ENCODE measurements at places on chromosomes 6 and 20.

- no peak for DNase-seq
Observed at GRCh38 chr6:166075186-166075585, 92.5 kb downstream of the TBXT start.

DNA sequence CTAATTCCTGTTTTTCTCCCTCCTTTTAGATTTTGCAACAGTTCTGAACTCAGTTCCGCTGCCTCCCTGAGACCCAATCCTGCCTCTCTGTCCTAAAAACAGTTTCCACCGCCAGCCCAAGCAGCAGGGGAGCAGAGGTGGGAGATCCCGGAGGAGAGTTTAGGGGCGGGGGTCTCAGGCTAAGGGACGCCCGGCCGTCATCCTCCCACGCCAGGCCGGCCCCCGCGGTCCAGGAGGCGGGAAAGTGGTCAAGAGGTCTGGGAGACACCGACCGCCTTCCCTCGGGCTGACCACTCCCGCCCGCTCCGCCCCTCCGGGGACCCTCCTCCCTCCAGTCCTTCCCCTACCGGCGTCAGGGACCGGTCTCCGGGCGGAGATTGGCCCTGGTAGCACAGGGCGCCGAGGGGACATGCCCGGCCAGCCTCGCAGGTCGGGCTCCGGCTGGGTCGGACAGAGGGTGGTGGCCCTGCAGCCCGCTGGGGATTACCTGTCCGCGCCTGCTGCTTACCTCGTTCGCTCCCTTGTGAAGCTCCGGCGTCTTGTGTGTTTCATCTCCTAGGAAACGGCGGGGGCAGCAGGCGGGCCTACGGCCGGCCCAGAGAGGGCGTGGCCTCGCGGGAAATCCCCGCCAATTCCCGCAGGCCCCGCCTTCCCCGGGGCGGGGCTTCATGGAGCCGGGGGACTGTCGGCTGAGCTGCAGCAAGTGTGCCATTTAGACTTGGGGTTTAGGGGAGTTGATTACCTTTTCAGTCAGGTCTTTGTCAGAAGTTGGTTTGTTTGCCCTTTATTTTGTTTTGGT lies at the start of gene MAK:
Gene MAK (minus strand): TSS at position 545 of the 799 bp plus-strand sequence. CDS start 7,891 bp downstream, outside the sequence.
- peak; percentile 75 for DNase-seq

DNA sequence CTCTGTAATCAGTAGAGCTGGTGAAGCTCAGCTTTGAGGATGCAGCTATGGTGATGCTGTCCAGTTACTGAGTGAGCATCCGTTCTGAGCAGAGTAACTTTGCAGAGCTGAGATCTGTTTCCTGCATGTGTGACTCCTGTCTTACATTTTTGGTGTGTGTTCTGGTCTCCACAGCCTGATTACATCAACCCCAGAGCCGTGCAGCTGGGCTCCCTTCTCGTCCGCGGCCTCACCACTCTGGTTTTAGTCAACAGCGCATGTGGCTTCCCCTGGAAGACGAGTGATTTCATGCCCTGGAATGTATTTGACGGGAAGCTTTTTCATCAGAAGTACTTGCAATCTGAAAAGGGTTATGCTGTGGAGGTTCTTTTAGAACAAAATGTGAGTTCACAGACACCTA lies 81.6 kb downstream of the FAM120B start:
- no peak for DNase-seq

- DNase-seq, result no peak
Observed at GRCh38 chr6:39420300-39421265, 98.1 kb upstream of the KCNK16 start.

GRCh38 chr6:29813809-29814208 lies 13.8 kb upstream of the HLA-G start:
- DNase-seq, result no peak

GRCh38 chr20:62080249-62080990 lies 14.7 kb upstream of the TAF4 start:
- no peak for DNase-seq

GRCh38 chr20:884983-885952 lies 30.9 kb downstream of the ANGPT4 start:
- DNase-seq, result no peak
